ENCODE measurements at places on chromosomes 12 and 14.
A peak's percentile ranks its signal among the peaks of the same experiment; 100 is the strongest.

DNA sequence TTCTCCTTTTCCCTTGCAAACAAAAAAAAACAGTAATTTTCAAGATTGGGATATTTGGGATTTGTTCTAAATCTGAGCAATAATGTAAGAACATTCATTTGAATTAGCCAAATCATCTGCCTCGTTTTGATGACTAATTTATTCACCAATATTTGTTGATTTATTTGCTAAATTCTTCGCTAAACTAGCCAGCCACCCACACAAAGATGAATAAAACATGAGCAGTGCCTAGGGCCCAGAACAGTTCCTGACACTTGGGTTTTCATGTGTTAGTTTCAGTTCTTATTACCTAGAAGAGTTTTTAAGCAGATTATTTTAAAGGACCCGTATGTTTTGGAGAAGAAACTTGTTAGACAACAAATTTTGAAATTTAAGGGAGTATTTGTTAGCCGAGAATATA, 1.4 kb downstream of the ETNK1 start:
- DNase-seq, result no peak

DNA sequence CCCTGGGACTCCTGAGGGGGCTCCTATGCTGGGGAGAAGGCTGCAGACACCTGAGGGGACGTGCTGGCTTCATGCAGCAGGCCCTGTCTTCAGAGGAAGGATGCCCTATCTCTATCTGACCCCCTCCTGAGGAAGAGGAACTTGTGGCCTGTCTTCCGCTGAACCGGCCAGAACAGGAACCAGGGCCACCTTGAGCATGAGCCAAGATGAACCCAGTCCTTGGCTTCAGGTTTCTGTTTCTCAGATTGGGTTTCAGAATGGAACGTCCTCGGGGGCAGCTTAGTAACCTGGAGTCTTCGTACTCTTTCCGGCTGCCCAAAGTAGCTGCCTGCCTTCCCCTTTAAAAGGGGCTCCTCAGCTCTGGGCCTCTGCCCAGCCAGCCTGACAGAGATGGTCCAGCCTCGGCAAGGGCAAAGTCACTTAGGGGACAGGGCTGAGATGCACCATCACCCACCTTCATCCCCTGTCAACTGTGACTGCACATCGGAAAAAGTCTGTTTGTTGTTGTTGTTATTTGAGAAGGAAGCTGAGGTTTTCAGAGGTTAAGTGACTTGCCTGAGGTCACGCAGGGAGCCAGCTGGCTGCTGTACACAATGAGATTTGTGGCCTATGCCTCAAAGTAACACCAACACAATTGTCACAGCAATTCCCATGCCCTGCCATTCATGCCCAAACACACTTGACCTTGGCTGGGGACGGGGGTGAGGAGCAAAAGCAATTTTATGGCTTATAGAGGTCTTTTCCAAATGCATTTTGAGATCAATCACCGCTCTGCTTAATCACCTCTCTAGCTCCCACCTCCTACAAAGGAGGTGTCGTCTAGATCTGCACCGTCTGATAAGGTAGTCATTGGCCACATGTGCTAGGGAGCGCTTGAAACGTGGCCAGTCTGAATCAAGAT, 13.4 kb downstream of the ASB2 start:
- peak; percentile 73 for DNase-seq

GRCh38 chr12:23760495-23760894, 189.0 kb downstream of the SOX5 start:
- no peak for DNase-seq

DNA sequence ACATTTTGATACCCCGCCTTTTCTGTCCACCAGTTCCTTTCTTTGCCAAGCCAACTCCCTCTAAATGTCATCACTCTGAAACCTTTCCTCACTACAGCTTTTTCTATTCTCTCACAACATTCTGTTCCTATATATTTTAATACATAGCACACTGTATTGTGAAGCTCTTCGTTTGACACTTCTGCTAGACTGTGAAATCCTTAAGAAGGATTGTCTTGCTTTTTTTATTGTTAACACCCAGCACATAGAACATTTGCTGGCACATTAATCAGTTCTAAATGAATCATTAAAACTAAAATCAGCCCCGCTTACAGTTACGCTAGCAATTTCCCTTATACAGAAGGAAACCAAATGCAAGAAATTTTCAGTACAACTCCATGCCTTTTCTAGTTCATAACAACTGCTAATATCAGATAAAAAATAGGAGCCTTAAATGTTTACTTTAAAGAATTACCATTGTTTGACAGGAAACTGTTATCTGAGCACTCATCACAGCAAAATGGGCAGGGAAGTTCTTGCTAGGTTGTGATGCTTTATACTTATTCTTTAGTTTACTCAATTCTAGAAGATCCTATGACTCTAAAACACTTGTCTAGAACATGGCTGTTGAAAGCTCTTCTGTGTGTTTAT, 93.5 kb downstream of the PPP1R12A start:
- DNase-seq, result no peak

DNA sequence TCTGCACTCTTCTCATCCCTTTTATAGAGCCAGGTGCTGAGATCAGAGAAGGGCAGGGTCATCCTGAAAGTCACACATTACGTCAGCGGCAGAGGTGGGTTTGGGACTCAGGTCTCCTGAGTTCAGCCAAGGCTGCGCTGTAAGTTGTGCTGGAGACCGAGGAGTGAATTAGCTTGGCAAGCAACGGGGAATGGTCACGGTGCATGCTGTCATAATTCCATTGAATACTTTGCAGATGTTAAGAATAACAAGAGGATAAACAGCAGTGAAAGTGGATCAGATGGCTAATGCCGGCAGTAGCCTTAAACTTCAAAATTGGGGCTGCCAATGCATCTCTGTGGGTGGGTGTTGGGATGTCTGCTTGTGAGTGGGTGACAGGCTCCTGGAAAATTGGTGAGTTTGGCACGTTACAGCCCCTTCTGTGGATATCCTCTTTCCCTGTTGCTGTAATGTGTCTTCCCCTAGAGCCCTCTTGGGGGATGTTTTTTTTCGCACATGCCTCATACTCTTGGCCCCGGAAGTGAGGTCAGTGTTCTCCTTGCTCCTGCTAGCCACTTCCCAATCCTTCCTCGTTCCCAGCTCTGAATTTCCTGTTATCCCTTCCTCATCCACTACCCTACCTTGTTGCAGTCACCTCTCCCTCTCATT, 287.1 kb upstream of the SRRM4 start:
- no peak for DNase-seq

DNA sequence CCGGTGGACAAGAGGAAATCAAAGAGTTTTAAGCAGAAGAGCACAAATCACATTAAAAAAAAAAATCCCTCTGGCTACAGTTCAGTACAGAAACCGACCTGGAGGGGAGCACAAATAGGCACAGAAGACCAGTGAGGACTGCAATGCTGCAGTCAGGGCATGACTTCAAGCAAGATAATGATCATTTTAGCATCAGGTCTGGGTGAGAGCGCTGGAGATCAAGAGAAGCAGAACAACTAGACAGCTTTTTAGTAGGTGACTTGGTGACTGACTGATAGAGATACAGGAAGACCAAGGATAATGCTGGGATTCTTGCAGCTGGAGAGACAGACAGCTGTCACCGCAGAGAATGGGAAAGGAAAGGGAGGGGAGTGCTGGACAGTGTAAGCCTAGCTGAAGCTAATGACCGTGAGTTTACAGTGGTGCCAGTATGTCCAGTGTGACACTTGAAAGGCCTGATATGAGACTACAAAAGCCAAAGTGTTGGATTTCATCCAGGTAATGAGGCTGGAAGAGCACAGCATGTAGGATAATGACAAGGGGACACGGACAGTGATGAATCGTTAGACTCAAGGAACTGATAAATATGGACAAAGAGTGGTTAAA, 5.6 kb downstream of the NFYB start:
- no peak for DNase-seq

GRCh38 chr12:88300931-88301330, 158.8 kb downstream of the TMTC3 start:
- DNase-seq, result no peak

DNA sequence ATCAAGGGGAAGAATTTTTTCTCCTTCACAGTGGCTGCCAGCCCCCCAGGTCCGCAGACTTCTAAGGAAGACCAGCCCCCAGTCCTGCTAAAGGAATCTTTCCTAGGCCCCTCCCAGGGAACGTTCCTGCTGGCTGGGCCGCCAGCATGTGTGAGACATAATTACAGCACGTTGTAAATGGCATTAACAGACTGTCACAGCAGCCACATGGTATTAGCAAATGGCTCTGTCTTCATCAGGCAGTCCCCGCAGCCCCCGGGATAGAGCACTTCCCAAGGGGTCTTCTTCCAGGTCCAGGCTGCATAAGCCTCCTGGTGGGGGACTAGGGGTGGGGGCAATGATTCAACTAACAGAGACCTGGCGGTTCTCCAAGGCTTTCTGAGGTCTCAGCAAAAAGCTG, 34.9 kb upstream of the FAM222A start:
- no peak for DNase-seq

DNA sequence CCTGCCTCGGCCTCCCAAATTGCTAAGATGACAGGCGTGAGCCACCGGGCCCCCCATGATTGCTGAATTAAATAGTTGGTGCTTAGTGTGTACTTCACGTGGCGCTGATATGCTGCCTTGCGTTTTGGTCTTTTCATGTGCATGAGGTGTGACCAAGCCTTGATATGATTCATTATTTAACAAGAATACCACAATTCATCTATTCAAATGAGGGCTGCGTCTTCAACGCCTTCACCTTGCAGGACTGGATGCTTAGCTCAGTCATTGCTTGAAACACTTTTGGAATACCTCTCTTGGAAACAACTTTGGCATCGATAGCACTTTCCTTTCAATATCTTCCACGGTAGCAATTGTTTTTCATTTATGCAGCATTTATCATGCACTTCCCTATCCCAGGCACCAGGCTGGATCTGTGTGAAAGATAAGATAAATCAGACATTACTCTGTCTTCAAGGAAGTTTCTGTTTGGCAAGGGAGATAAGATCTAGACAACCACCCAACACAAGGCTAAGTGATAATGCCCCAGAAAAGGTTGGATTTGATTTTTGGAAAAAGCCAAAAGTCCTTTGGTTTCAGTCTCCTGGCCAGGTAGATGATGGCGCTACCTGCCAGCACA, 1.3 kb upstream of the TEAD4 start:
- no peak for DNase-seq

DNA sequence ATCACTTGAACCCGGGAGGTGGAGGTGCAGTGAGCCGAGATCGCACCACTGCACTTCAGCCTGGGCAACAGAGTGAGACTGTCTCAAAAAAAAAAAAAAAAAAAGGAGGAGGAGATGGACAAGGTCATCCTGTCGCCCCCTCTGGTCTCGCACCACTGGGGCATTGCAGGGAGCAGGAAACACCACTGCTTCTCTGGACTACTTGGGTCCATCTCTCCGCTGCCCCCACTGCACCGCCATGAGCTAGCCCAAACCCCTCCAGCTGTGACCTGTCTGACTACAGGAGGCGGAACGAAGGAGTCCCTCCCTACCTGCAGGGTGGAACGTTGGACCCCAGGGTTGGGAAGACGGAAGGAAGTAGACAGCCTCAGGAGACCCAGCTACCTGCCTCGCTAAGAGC, 18.2 kb upstream of the FAM222A start:
- no peak for DNase-seq

DNA sequence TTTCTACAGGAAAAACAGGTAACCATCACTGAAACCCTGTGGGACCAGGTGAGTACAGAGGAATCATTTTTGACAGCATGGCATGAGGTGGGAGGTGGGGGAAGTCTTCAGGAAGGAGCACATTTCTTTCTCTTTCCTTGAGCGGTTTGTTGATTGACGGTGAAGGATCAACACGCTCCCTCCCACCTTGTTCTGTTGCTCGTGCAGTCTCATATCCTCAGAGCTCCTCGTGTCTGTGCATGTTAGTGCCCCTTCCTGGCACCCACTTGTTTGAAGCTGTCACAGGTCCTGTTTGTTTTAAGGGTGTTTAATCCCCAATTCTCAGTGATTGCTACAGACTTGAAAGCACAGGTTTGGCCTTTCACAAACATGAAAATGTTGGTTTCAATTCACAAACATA, 4.4 kb downstream of the C12orf54 start:
- no peak for DNase-seq

DNA sequence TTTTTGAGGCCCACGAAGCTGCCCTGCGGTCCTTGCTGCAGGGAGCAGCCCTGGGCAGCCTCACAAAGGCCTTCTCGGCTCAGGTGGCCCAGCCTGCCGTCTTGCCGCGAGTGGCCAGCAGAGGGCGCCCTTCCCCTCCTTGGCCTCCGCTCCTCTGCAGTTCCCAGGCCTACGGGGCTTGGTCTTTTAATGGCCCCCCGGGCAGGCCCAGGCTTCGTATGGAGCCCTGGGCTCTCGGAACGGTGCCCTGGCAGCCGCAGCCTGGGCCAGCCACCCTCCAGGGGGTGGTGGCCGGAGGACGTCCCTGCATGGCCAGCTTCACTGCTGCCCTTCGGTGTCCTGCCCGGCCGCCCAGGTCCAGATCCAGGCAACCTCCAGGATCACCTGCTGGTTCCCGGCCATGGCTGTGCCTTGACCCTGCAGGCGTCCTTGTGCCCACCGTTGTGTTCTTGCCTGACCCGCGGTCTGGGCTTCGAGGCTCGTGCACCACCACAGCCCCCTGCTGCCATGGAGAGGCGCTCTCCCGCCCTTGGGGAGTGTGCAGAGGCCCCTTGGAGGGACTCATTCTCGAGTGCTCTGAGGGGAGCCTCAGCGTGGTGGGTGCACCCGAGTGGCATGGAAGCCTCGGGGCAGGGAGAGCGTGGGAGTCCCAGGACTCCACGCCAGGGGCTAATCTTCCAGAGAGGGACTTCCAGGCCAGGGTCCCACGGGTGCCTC, 9.4 kb downstream of the ASPG start:
- DNase-seq, result peak; percentile 60

- no peak for DNase-seq
Observed at GRCh38 chr14:39097159-39097558, 5.9 kb downstream of the SEC23A start.

- DNase-seq, result no peak
Observed at GRCh38 chr14:22438742-22439141, 150.3 kb downstream of the DAD1 start.

DNA sequence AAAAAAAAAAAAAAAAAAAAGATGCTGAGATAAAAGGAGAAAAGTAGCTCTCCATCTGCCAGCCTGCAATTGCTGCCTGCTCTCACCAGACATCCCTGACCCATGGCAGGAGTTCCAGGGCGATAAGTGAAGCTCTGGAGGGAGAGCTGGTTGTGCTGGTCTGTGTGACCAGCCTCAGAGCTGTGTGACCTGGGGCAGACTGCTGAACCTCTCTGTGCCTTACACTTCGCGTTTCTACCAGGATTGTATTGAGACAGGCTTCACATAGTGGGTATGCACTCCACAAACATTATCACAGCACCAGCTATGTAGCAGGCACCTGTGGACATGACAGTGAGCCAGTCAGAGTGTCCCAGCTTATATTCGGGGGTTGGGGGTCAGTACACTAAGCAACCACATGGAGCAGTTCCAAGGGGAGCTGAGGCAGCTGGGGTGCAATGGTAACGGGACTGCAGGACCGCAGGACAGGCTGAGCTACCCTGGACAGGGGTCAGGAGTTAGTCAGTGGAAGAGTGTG, 57.5 kb downstream of the RBM19 start:
- DNase-seq, result no peak

GRCh38 chr12:47652521-47653234, 53.2 kb downstream of the RPAP3 start:
- no peak for DNase-seq

DNA sequence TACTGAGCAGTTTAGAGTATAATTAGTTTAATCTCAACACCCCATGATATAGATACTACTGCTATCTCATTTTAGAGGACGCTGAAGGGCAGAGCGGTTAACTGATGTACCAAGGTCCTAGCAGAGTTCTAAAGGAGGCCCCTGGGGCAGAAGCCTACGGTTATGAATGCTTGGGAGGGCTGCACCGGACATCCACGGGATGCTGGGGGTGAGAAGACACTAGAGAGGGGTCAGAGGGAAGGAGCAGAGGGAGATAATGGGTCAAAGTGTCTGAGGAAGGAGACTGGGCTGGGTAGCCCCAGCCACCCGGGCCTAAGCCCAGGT, 1.6 kb upstream of the ACTR6 start:
- DNase-seq, result no peak

GRCh38 chr12:24821691-24822090, 127.2 kb downstream of the BCAT1 start:
- DNase-seq, result no peak
